ENCODE measurements at places on chromosomes 1 and 21. TPM values are rescaled to one million over a fixed set of nuclear protein-coding genes. Genes with fewer than 3 reads are reported as not detected.
A peak's percentile ranks its signal among the peaks of the same experiment; 100 is the strongest.

GRCh38 chr1:41240781-41241353 lies 1.2 kb downstream of the SCMH1 start:
- DNase-seq: no peak

- DNase-seq: no peak
Observed at GRCh38 chr1:8097077-8097799, 71.1 kb upstream of the ERRFI1 start.

DNA sequence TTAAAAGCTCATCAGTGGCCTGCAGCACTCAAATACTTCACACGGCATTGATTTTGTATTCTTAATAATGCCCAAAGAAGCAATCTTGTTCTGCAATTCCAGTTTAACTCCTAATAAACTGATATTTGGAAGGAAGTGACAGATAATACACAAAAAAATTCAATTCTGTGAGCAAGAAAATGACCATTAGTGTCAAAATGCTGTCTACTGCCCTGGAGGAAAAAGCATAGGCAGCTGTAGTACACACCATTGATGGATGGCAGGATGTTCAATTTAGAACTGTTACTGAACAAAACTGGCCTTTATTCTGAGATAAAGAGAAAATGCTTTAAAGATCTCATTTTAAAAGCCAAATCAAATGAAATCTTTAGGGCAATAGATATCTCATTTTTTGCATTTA lies 251.3 kb upstream of the FMN2 start:
- DNase-seq: no peak

DNA sequence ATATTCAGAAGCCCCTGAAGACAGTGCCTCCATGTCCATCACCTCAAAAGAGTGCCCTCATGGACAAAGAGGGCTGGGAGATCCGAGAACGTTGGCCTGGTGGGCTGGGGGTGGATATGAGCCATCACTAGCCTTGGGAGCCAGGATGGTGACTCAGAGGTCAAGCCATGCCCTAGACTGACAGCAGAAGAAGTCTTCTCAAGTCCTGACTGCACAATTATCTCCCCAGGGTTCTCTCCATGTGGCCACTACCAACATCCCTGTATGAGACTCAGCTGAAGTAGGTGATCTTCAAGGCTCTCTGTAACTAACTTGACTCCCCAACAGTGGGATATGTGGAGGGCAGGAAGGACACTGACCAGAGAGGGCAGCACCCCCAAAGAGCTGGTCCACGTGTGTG lies 7.1 kb upstream of the USF1 start:
- DNase-seq: no peak

- no peak for DNase-seq
Observed at GRCh38 chr1:225044258-225044657, 114.8 kb downstream of the DNAH14 start.

DNA sequence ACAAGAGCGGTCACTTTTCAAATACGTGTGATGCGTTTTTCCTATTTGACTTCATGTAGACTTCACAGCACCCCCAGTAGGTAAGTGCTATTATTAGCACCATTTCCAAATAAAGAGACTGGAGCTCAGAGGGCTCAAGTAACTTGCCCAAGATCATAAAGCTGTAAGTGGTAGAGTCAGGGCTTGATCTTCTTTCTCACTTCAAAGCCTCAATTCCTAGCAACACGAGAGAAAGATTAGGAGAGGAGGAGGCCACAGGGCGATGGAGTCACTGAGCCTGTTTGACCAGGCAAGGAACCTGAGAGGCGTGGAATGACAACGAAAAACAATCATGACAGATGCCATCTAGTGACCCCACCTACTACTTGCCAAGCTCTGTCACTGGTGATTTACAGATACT lies 181.0 kb downstream of the FOXD2 start:
- DNase-seq: no peak

FCGR3A gene
- total RNA-seq: 8.6 TPM

GRCh38 chr1:92877081-92877711 lies 45.4 kb downstream of the RPL5 start:
- no peak for DNase-seq

DNA sequence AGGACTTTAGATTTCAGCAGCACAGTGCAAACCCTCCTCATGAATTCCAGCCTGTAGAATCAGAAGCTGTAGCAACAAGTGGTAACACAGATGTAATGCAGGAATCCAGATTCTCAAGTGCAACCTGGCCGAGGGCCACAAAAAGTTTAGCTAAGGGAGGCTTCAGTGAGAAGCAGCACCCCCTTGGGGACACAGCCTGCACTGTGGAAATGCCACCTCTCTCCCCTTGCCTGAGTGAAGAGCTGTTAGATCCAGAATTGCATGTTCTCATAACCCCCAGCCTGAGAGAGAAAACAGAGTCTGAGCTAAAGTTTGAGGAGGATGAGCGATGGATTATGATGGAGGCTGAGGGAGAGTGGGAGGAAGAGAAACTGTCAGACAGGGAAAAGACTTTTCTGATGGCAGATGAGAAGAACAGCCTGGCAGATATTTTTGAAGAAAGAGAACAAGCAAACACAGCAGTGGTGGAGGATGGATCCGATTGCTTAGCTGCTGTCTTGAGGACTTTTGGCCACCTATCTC lies 80.5 kb upstream of the BMP8A start:
- DNase-seq: peak; percentile 73

SH3BP5L gene
- 33.3 TPM for total RNA-seq

ENTREP3 gene
- total RNA-seq: 9.6 TPM

LCE1F gene
- total RNA-seq: 89.5 TPM
